8988T (cell line): ENCODE measurements at places on chromosomes 5 and 9.

DNA sequence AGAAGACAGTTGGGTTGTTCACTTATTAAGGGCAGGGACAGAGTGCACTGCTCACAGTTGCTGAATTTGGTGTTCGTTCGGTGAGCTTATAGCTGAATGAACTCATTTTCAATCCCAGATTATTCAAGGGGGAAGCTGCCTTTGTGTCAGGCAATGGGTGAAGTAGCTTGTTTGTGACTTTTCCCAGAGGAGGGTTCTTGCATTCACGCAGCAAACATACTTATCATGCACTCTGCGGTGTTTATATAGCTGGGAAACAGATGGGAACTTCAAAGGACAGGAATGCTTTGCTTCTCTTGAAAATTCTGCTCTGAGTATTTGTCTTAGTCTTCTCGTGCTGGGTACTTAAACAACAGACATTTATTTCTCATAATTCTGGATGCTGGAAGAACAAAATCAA lies 64.7 kb upstream of the ABCA1 start:
- DNase-seq: no peak

DNA sequence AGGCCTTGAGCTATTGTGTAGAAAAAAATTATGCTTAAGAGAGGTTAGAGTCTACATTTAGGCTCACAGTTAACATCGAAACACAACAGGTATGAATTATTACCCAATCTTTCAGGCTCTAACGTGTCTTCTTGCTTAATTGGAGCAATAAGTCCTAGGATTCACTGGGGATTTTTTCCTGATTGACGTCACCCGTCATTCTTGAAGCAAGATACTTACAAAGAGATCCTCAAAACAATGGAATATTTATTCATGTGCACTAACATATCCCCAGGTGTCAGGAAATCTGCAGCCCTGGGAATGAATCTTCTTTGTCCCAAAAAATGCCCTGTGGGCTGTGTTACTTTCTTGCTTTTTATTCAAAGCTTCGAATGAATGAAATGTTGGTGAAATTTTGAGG lies 413.5 kb downstream of the NFIB start:
- no peak for DNase-seq

- DNase-seq: no peak
Measured at GRCh38 chr9:94576131-94576530, 17.5 kb downstream of the FBP2 start.

GRCh38 chr9:20551236-20551635 lies 71.1 kb downstream of the MLLT3 start:
- DNase-seq: no peak
